Airway epithelial cell (primary cell): ENCODE measurements at places on chromosomes 13 and 19. TPM values are rescaled to one million over a fixed set of nuclear protein-coding genes. Genes with fewer than 3 reads are reported as not detected.

Gene LILRA2
- not detected in 2 replicates for total RNA-seq

Gene PEG3
- 0.23 and 0.56 TPM in 2 replicates for total RNA-seq

Gene MYPOP
- 1.2 and 3.2 TPM in 2 replicates for total RNA-seq

Gene NLRP11
- not detected in 2 replicates for total RNA-seq

Gene APOC4
- total RNA-seq: not detected in 2 replicates

Gene PNMA8B
- total RNA-seq: 0.05 and 0.28 TPM in 2 replicates
